ENCODE measurements at places on chromosomes 16 and 17.

- peak; percentile 87 for DNase-seq
These were observed 2.2 kb downstream of the NT5M start for GRCh38 chr17:17305281-17305801.

DNA sequence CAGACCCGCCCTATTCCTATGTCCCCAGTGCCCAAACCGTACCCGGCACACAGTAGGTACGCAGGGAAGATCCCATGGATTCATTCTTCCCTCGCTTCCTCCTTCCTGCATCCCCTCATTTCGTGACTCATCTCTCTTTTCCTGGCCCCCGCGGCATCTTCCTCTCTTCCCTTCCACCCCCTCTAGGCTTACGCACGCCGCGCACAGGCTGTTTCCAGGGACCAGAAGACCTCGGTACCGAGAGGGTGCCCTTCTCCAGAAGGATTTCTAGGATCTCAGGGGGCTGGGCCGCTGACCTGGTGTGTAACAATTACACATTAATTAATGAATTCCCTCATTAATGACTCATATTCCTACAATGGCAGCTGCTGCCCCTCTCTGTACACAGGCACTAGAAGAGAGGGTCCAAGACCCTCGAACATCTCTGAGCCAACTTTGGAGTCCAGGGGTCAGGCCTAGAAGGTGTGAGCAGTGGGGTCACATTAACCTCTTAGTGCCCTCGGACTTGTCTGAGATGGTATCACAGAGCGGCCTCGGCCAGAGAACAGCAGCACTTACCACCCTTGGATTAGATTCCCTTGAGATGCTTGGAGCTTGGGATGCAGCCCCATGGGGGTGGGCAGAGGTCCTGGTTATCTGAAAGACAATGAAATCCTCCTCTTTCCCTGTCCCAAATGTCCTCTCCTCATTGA is 16.8 kb upstream of the PLLP start:
- no peak for DNase-seq

DNA sequence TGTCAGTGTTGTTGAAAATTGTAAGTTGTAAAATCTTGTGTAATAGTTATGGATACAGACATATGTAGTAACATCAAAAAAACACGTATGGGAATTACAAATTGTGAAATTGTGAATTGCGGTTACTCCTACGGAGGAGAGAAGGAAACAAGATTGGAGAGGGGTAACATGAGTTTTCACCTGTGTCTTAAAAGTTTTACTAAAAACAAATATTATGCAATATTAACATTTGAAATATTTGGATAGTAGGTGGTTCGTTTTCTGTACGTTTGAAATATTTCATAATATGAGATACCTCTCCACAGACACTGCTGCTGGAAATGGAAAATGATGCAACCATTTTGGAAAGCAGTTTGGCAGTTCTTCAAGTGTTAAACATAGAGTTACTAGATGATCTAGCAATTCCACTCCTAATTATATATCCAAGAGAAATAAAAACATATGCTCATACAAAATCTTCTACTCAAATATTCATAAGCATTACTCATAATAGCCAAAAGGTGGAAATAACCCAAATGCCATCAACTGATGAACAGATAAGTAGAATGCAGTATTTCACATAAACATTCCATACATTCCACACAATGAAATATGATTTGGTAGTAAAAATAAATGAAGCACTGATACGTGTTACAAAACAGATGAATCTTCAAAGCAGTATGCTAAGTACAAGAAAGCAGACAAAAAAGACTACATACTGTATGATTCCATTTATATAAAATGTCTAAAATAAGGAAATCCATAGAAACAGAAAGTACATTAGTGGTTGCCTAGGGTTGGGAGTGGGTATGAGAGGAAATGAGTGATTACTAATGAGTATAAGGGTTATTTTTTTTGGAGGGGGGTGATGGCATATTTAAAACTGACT is 40.7 kb upstream of the ABCA10 start:
- DNase-seq: no peak

GRCh38 chr16:11297492-11298142 is 16.5 kb upstream of the PRM1 start:
- DNase-seq: peak; percentile 67

DNA sequence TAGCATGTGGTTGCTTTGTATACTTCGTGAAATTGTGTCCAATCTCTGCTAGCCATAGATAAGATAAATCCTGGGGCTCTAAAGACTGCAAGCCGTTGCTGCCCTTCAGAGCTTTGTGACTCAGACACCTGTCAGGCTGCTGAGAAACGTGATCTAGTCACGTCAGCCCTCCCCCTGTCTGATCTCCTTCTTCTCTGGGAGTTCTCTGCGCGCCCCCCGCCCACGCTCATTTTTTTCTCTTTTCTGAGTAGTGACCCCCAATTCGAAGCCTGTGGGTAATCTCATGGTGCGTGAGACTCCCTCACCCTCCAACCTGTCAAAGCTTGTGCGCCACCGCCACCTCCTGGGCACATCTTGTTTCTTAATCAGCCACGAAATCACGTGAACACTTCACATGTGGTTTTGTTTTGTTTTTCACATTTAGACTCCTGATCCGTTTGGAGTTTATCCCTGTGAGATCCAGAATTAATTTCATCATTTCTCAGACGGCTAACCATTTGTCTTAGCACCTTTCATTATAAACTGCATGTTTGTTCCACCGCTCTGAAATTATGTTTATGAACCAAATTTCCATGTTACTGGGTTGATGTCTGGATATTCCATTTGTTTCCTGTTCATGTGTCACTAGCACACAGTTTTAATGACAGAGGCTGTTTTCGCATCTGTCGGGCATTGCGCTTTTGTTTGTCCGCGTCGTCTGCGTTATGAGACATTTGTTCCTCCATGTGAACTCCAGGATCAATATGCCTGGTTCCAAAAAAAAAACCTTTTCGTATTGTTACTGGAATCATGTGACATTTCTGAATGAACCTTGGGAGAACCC is 977 bp upstream of the ZNF778 start:
- peak; percentile 89 for DNase-seq

DNA sequence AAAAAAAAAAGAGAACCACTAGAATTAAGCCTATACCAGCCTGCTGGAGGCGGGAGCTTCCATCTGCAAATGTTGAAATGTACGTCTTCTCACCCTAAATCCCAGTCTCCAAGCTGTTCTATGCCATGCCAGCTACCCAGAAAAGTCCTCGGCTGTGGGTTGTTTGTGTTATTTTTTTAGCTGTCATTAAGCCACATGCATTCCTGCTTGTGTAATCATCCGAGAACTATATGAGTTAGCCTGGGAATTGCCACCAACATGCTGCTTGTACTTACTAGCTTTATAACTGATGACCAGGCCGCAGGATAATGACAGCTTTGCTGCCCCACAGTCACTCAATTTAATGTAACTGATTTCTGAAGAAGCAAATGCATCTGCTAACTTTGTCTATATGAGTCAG is 313.9 kb upstream of the SALL1 start:
- no peak for DNase-seq

DNA sequence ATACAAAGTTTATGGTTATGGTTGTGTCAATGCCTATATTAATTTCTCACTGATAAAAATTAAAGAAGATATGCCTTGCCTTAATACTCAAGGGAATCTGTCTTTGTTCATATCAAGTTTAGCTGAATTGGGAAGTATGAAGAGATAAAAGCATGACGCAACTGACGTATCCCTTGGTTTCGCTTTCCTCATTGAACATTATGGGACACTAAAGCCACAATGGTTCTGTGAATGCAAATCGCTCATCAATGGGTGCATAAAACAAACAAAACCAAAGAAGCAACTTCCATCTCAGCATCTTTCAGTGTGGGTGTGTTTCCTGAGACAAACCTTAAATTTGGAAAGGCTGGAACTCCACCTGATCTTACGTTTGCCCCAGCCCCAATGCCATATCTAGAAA is 108.2 kb downstream of the NPIPB5 start:
- DNase-seq: no peak
